NCI-H1436 (cell line): ENCODE measurements at places on chromosomes 2 and 18.

- no peak for DNase-seq
These were observed 51.5 kb downstream of the L3MBTL4 start for GRCh38 chr18:6363216-6363615.

GRCh38 chr2:104538077-104538476, 315.8 kb upstream of the POU3F3 start:
- DNase-seq, result no peak

DNA sequence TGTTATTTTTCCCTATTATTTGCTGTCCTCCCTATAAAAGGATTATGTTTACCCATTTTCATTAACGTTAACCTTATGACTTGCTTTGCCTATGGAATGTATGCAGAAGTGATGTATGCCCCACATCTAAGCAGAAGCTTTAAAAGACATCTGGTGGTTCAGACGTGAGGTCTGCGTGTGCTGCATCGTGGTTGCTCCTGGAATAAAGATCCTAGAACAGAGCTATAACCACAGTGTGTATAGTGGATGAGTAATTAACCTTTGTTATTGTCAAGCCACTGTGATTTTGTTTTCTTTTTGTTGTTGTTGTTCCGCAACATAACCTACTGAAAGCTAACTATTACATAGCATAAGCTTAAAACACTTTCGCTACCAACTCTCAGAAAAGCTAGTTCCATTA, 20.9 kb upstream of the CFAP36 start:
- DNase-seq, result no peak

DNA sequence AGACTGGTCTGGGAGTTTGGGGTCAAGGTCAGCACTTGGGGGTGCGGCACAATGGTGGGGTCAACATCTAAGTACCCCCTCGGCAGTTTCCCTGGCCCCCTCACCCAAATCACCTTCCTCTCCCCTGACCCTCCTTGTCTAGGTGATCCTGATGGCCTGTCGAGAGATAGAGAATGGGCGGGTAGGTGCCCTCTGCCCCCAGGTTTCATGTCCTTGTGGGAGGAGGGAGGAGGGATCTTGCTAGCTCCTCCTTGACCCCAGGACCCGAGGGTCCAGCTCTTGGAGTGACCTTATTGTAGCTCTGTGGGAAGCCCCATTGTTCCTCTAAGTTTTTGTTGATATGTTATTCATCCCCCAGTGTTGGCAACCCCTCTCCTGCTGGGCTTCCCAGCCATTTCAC, 3.6 kb downstream of the PTPN18 start:
- DNase-seq, result no peak

DNA sequence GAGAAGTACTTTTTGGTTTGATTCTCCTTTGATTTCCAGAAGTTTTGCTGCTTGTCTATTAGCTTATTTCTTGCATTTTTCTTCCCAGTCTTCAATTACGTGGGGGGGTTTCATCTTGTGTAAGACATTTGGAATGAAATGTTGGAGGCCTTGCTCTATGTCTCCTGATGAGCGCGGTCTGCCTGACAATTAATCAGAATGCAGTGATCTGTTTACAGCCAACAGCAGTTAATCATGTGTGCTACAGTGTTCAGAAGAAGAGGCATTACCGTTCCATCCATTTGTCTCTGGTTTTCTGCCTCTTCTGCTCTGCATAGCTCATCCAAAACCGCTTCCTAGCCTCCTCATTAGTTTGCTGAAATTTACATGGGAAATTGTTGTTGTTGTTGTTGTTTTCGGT, 134.4 kb upstream of the ST6GAL2 start:
- DNase-seq, result no peak

GRCh38 chr18:48356909-48357631, 52.1 kb downstream of the ZBTB7C start:
- DNase-seq, result no peak
